Activated CD8-positive, alpha-beta memory T cell treated with anti-CD3 and anti-CD28 coated beads for 4 hours (primary cell): ENCODE measurements at places on chromosomes 16 and 17.

- DNase-seq, result peak; percentile 5
These were observed 4.7 kb downstream of the COQ7 start for GRCh38 chr16:19071811-19072777.

DNA sequence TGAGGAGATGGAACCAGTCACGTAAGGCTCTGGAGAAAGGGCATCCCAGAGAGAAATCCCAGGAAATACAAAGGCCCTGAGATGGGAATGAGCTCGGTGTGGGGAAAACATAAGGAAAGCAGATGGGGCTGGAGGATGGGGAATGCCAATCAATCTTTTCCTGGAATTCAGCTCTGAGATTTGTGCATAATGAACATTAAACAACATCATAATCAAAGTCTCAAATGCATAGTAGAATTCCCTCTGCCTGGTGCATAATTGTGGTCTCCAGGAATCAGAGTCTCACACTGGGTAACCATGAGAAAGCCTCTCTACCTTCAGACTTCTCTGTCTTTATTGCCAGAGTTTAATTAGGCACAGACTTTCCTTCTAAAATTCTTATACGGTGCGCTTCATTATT lies 30.8 kb downstream of the OTOA start:
- no peak for DNase-seq

DNA sequence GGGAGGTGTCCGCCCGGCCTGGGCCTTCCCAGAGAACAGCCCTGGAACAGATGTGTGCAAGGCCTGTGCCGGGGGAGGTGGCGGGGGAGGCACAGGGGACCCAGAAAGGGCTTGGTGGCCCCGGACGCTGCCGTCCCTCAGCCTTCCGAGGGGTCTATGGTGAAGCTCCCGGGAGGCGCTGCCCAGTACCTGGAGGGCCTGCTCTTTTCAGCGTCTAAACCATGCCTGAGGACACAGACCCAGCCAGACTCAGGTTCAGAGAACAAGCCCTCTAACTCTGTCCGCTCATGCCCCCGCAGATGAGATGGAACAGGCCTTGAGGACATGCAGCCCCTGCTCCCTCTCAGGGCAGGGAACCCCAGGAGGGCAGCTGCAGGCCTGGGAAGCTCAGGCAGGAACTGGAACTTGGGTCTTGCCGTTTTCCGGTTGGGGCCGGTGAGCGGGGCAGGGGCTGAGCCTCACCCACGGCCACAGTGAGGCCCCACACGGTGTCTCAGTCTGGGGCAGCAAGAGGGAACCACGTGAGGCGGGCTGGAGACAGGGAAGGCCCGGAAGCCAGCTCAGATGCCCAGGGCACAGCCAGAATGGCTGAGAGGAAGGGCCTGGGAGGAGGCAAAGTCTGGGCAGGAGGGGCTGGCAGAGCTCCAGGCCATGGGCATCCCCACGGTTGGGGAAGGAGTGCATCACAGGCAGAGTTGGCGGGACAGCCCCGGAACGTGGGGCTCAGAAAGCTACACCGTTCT lies 12.5 kb downstream of the SLC16A3 start:
- DNase-seq, result no peak

DNA sequence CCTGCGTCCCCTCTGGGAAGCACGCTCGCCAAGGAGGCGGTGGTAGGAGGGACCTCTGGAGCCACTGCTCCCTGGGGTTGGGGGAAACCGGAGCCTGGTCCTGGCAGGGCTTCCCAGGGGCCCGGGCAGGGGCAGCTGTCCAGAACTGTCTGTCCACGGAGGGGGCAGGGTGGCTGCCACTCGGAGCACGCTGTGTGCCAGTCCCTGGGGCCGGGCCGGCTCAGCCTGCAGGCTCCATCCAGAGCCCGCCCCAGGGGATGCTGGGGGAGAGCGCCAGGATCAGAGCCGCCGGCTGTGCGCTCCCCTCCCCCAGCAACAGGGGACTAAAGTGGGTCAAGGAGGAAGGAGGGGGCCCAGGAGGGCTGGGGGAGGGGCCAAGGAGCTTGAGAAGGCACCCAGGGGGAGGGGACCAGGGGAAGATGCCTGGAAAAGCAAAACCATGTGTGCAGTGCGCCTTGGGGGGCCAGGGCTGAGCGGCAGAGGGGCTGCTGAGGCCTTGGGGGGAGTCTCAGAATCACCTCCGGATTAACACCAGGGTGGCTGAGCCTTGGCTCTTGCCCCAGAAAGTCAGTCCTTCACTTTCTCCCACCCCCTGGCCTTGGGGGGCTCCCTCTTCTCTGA lies 21.3 kb downstream of the ZNF423 start:
- DNase-seq, result no peak

DNA sequence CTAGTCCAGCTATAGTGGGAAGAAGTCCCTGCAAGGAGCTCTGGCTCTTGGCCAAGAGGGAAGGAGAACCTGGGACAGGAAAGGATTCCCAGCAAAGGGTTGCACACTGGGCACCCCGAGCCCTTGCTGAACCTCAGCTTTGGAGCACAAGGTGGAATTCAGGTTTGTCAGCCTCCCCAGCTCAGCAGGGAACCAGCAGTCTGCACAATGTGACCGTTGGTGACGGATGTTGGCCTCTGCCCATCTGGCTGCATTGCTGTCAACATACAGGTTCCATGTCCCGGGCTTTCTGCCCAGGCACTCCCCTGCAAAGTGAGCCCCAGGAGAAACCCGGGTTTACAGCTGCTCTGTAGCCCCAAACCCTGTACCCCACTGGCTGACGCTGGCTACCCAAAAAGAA lies 6.7 kb downstream of the RPRML start:
- DNase-seq, result no peak
